ENCODE measurements at places on chromosomes 6 and 20.

DNA sequence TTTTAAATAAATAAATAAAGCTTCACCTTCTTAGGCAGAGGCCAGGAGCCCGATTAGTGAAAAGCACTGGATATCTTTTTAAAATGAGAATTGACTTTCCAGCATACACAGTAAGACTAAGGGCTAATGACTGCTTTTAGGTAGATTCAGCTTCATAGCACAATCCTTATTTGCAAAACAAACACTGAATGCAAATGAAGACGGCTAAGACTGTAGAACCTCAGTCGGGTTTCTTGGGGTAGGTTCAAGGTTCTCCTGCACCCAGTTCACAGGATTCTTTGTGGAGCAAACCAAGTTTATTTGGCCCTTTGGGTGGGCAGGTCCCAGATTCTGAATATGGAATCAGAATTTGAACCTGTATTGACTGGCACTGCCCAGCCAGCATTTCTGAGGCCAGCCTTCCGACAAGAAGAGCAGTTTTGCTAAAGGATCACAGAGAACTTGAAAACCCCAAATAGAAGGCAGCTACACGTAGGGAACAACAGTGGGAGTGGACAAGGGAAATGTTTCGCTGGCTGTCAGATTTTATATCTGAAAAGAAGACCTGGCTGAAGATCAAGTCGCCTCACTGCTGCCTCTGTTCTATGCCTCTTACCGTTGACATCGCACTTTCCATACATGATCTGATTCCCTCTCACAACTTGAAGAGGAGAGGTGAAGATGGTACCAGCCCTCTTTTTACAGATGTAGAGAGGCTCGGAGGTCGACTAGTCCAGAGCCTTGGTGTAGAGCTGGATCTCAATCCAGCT lies 8.2 kb downstream of the TRERF1 start:
- DNase-seq = no peak

DNA sequence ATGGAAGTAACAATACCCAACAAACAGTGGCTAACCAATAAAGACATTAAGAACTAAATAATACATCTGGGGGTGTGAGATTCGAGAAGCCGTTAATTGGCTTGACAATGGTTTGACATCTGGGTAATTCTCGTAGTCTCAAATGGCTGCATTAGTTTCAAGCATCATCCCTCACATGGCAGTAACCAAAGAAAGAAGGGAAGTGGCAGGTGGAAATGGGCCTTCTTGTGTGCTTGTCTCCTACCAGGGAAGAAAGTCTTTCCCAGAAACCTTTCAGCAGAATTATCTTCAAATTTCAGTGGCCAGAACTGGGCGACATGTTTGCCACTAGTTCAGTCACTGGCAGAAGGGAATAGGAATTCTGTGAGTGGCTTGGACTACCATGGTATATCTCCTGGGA lies 10.4 kb downstream of the STK4 start:
- DNase-seq = no peak

GRCh38 chr6:452301-453067 lies 60.9 kb downstream of the IRF4 start:
- no peak for DNase-seq

DNA sequence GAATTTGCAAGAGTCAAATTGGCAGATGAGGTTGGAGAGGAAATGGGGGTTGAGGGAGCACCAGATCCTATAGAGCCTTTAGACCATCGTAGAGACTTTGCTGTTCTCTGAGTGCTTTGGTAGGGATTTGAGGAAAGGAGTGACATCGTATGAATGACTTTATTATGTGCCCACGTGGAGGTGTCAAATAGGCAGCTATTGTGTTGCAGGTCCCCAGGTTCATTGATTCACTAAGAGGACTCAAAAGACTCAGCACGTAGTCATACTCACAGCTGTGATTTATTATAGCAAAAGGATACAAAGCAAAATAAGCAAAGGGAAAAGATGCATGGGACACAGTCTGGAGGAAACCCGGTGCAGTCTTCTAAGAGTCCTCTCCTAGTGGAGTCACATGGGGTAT lies 2.2 kb downstream of the MTRES1 start:
- DNase-seq = no peak

GRCh38 chr20:1308067-1308701 lies 20.8 kb downstream of the SDCBP2 start:
- no peak for DNase-seq

GRCh38 chr6:136160250-136160649 lies 89.9 kb downstream of the MTFR2 start:
- DNase-seq = no peak

DNA sequence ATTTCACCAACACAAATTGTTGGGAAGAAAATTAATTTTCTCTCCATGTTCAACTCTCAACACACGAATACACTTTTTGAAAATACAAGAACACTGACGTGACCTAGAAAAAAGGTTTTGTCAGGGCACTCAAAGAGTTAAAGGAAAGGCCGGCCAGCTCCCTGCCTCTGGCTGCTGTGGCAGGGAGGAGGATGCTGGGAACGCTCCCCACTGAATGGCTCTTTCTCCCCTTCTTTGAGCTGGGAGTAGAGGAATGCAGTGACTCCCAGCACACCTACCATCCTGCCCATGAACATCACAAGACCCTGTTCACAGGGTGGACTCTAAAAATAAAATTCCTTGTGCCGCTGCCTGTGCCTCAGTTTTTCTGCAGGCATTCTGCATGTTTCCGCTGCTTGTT lies 47.0 kb downstream of the MAP3K5 start:
- DNase-seq = no peak

GRCh38 chr6:39706819-39707335 lies 18.3 kb downstream of the KIF6 start:
- DNase-seq = peak; percentile 39

DNA sequence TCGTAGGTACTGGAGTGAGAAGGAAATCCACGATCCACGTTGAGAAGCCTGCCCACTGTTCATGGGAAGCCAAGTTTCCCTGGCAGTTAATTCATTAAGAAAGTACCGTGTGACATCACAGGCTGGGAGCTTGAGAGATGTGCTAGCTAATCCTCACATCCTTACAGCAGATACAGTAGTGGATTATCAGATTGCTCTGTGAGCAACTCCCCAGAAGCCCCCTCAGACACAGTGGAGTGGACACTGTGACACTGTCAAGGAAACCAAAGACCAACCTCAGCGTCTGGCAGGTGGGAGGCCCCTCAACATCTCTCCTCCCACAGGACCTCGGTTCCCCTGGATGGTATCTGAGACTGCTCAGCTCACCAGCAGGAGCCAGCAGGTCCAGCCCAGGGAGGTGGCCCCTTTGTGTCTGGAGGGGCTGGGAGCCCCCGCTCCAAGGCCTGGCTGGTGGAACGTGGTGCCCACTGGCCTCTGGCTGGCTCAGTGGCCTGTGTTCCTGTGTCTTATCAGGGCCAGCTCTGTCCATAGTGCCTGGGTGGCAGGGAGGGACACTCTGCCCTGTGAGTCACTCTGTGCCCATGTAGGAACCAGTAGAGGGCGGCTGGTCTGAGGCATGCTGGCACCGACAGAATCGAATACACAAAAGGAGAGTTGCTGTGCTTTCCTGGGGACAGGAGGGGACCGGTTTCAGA lies 7.2 kb downstream of the PYGB start:
- no peak for DNase-seq

DNA sequence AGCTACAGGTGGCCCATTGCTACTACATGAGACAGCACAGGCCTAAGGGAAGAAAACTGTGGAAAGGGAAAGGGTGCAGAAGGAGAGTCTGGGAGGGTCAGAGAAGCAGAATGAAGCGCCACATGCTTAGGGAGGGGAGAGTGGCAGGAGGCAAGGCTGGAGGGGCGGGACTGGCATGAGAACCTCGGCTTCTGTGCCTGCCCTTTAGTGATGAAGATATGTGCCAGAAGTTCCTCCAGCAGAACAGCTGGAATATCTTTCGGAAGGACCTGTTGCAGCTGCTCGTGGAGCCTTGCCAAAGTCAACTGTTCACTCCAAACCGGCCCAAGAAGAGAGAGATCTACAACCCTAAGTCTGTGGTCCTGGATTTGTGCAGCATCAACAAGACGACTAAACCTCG lies 61.8 kb downstream of the CNBD2 start:
- no peak for DNase-seq

GRCh38 chr6:165222315-165223025 lies 86.9 kb downstream of the C6orf118 start:
- peak; percentile 26 for DNase-seq

DNA sequence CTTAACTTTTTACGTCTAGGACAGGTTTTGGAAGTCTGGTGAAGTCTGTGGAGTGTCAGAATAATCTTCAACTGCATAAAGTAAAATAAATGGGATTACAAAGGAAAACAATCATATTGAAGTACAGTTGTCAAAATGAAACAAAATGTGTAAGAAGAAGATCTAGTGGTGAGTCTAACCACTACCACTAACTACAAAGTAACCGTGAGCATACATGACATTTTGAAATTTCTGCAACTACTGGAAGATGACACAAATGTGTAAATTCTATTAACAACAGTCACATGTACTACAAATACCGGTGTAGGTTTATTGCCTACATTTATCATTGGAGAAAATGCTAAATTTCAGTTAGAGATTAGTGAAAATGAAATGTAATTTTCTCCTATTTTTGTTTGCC lies 29.7 kb downstream of the VPS52 start:
- no peak for DNase-seq

- no peak for DNase-seq
Measured at GRCh38 chr20:22931653-22932608, 103.2 kb upstream of the SSTR4 start.

DNA sequence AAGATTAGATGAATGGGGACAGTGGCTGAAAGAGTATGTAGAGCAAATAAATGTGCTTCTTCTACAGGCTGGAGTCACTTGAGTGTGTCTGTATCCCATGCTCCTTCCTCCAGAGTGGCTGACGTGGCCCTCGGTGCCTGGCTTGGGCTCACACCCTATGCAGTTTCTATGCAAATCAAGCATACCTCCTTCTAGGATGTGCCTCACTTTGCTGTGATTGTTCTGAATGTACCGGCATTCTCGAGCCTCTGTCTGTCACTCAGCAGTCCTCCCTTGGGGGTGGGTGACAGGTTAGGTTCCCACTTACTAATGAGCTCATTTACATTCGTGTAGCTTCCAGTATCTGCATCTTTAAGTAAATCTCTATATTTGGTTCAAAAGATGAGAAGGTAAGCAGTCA lies 55.1 kb upstream of the HDDC2 start:
- DNase-seq = no peak

DNA sequence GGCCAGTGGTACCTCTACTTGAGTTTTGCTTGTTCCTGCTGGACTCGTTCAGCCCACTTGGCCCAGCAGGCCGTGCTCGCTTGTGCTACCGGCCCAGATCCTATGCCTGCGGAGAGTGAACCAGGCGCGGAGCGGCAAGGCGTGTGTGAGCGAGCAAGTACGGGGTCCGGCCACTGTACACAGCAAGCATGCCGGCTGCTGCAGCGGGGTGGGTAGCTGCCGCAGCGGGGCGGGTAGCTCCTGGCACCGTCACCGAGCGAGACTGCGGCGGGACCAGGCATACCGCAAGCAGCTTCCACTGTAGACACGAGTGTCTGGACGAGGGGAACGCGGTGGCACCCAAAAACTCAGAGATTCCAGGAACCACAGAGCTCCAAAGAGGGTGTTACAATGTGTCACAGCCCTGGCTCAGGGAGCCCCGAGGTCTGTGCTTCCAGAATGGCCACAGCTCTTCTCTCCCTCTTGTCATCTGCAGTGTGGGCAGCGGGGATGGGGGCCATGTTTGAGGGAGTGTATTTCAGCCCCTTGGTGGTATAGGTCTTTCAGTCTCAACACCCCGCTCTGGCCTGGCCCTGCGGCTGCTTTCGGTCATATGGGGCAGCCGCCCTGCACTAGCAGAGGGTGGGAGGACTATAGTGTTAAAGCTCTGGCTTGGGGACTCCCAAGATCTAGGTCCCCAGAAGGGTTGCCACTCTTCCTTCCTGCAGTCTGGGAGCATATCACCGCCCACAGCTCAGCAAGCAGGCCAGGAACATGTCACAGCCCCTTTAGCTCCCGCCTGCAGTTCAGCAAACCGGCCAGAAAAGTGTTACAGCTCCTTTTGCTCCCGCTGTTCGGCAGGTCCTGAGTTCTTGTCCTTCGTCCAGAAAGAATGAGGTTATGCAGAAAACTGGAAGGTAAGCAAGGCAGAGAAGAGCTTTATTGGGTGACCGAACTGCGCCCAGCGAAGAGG lies 6.1 kb upstream of the RWDD1 start:
- peak; percentile 29 for DNase-seq

DNA sequence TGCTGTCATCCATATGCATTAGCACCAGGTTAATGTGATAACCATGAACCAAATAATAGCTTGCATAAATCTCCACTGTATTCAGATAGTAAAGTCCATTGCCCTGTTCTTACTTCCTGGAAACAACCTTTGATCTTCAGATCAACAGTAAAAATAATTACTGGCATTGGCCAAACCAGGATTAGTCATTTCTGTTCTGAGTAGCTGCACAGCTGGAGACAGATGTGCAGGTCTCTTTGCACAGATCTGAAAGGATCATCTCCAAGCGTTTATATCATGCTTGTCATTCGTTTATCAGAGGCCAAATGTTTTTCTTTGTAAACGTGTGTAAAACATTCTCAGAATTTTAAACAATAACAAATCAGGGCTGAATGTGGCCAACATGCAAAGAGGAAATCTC lies 134.4 kb upstream of the HMGCLL1 start:
- peak; percentile 3 for DNase-seq

DNA sequence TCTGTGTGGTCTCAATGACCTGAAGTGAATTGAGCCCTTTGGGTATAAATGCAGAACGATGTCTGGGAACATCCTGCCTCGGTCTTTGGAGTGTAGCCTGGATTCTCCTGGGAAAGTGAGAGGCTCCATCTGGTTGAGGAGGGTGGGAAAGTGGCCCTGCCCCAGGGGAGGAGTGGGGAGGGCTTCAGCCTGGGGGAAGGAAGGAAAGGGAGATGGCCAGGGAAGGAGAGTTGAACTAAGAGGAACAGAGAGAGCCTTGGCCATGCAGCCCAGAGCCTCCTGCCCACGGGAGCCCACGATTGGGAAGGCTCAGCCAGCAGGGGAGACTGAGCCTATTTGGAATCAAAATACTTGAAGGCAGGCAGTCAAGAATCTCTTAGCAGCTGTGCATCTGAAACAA lies 2.3 kb upstream of the EPB41L1 start:
- DNase-seq = no peak

DNA sequence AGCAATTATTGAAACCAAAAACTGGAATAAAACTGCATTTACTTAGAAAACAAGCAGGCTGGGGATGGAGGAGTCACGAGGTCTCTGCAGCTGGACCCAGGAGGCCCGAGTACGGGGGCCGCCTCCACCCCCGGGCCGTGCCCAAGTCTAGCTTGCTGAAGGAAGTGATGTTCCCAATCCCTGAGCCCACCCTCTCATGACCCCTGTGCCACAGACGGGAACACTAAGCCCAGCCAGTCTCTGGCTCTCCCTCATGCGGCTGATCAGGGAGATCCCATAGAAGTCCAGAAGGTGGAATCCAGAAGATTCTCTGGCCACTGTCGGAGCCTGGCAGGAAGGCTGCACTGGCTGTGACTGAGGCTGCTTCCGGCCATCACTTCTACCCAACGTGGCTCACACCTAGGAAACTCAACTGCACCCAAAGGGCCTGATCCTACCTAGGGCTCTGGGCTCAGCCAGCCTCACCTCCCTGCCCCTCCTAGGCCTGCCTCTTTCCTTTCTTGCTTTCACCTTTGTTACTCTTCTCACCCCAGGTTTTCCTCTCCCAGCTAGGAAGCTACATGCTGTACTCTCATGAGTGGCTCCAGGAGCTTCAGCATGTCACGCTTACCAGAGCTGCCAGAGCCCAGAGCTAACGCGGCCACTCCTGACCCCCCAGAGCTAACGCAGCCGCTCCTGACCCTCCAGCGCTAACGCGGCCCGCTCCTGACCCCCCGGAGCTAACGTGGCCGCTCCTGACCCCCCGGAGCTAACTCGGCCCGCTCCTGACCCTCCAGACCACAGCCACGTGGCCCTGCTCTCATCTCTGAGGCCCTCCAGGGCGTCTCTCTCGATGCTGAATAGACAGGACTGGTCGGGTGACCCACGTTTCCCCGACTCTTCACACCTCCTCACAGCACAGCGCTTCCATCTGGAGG lies 24.7 kb upstream of the HELZ2 start:
- no peak for DNase-seq

Data from fibroblast of skin of right quadriceps (primary cell).